Suppressor macrophage treated with lipopolysaccharide for 4 hours (primary cell): ENCODE measurements at places on chromosomes 7 and 10.

- peak; percentile 95 for DNase-seq
Measured at GRCh38 chr10:88792661-88793060, 9.9 kb upstream of the LIPM start.

- no peak for DNase-seq
Measured at GRCh38 chr10:3340127-3340730, 167.6 kb upstream of the PITRM1 start.

DNA sequence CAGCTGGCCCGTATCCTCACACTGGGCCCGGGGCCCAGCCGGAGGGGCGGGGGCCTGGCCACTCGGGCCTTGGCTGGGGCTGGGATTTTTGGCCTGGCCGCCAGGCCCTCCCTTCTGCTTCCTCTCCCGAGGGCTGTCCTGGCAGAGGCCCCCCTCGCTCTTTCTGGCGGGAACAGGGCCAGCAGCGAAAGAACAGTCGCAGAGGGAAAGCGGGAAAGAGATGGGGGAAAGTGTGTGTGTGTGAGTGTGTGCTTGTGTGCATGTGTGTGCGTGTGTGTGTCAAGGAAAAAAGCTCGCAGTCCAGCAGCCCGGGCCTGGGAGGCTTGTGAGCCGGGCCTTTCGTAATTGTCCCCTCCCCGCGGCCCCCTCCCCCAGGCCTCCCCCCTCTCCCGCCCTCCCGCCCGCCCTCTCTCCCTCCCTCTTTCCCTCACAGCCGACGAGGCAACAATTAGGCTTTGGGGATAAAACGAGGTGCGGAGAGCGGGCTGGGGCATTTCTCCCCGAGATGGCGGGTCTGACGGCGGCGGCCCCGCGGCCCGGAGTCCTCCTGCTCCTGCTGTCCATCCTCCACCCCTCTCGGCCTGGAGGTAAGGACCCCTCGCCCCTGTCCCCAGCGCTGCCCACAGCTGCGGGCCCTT, at the start of gene ELN:
Gene ELN (plus strand): TSS at position 491 of the 638 bp plus-strand sequence. CDS start 15 bp downstream, at position 506.
- DNase-seq: no peak

GRCh38 chr7:156000601-156001396, 188.5 kb upstream of the SHH start:
- no peak for DNase-seq

DNA sequence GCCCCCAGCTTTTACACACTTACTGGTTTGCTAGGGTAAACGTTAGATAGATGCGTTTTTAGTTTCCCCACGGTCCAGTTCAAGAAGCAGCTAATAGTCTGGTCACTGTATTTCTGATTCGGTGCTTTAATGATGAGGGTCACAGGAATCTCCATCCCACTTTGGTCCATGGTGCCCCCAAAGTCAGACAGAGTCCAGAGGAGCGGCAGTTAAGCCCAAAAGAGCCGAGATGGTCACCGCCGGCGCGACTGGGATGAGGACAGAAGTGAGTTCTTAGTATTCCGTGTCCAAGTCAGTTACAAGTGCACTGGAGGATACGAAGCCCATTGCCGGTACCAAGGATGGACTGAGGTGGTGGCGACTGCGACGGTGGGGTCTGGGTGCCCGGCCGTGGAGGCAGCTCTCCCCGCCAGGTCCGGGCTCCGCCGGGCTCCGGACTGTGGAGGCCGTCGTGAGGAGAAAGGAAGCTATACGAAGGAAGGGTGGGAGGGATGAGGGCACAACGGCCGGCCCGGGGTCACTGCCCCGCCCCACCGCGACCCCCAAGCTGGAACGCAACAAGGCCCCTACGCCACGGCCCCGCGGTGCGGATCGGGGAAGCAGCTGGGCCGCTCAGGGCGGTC, 663 bp downstream of the HERPUD2 start:
- peak; percentile 22 for DNase-seq

GRCh38 chr7:115924411-115924810, 106.2 kb downstream of the TFEC start:
- DNase-seq: no peak

- DNase-seq: no peak
Measured at GRCh38 chr7:55475855-55476803, 96.2 kb downstream of the VOPP1 start.

DNA sequence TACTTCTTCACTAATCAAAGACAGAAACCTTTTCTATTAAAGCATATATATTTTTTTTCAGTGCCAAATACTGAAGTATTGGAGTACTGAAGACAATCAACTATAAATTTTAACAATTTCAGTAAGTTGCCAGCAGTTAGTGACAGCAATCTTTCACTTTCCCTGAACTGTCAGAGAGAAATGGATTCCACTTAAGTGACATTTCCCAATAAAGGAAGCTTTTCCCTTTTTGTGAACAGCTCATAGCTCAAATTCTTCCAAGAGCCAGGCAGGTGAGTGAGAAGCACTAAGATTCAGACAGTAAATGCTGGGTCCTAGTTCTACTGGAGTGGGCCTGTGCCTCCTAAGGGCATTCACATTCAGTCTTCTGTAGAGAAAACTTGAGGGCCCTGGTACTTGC, 142.0 kb downstream of the SRPK2 start:
- no peak for DNase-seq

GRCh38 chr10:94545391-94546048, at the start of gene HELLS:
Gene HELLS (plus strand): TSS chr10:94545788. CDS start chr10:94545922, 134 bp downstream.
- DNase-seq: peak; percentile 92

DNA sequence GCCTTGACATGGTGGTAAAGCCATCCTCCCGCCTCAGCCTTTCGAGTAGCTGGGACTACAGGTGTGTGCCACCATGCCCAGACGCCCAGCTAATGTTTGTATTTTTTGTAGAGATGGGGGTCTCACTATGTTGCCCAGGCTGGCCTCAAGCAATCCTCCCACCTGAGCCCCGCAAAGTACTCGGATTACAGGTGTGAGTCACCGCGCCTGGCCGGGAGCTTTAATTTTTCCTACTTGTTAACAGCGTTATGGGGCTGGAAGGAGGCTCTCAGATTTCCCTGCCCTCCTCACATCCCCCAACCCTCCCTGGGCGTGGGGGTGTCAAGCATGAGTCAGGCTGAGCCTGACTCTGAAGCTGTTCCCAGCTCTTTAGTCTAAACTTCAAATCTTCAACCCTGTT, 8.3 kb downstream of the ALKBH4 start:
- DNase-seq: no peak
